Left cardiac atrium (tissue), 4 donors: ENCODE measurements at places on chromosomes 11 and 22. TPM values are rescaled to one million over a fixed set of nuclear protein-coding genes. Genes with fewer than 3 reads are reported as not detected.

Gene PKDREJ
- total RNA-seq, result 0.13 TPM

Gene CCDC73
- not detected for total RNA-seq

Gene CCDC87
- 0.39 TPM for total RNA-seq

Gene DENND6B
- 2.4 TPM for total RNA-seq

Gene FOLR2
- total RNA-seq, result 57.0 TPM

Gene NCF4
- 16.6 TPM for total RNA-seq

DNA sequence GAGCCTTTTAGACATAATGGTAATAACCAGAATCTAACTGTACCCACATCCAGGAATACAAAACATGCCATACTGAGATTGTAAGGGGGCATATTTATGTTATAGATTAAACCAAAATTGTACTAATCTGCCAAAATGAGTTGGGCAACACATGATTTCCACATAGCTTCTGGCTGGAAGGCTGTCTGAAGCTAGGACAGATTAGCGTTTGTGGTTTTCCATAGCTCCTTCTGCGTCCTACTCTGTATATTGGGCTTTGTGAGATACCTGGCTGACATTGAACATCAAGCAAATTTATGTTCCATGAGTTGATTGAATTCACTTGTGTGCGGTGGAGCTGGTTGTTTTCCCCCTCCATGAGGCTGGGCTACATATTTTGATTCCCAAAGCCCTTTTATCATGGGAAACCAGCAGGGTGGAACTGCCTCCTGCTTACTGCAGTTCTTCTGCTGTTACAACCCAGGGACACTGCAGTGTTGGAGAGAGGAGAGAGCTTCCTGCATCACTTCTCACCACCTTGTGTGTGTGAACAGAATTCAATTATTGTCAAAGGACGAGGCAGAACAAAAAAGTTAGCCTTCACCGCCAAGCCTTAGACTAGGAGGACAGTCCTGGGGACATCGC lies 114.9 kb downstream of the C11orf91 start:
- no peak for DNase-seq

- no peak for DNase-seq
Measured at GRCh38 chr22:20128902-20129746, 2.5 kb upstream of the ZDHHC8 start.

GRCh38 chr11:45678976-45679375 lies 13.6 kb upstream of the CHST1 start:
- no peak for DNase-seq

GRCh38 chr11:64173616-64174355 lies 7.9 kb upstream of the MACROD1 start:
- no peak for DNase-seq

GRCh38 chr11:62607714-62608113 lies 4.9 kb downstream of the EML3 start:
- no peak for DNase-seq

DNA sequence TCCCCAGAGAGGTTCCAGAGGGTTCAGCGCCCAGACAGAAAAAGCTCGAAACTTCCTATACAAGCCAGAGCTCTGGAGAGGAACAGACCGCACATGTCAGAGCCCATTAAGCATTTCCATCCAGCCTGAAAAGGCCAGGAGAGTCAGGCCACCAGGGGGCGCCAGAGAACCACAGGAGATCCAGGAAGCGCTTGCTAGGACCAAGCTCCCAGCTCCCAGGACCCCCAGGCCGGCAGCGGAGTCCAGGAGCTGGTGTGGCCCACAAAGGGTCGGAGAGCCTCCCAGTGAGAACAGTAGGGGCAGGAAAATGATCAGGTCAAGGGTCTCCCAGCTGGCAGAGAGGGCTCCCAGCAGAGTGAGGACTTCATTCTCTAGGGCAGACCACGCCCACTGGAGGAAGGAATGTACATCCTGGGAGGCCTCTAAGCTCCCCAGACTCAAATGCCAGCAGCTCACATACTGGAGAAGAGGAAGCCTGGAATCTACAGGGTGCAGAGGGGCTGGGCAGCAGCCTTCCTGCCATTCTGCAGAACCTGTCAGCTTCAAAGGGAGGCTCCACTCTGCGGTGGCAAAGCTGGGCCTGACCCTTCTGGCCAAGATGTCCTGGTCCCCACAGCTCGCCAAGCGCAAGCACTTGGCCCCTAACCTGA lies 2.1 kb upstream of the MEI1 start:
- DNase-seq, result peak; percentile 95

DNA sequence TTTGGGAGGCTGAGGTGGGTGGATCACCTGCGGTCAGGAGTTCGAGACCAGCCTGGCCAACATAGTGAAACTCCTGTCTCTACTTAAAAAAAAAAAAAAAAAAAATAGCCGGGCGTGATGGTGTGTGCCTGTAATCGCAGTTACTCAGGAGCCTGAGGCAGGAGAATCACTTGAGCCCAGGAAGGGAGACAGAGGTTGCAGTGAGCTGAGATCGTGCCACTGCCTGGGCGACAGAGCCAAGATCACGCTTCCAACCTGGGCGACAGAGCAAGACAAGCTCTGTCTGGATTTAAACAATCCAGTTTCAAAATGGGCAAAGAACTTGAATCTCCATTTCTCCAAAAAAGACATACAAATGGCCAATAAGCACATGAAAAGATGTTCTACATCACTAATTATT lies 12.5 kb downstream of the LMO2 start:
- DNase-seq, result no peak

DNA sequence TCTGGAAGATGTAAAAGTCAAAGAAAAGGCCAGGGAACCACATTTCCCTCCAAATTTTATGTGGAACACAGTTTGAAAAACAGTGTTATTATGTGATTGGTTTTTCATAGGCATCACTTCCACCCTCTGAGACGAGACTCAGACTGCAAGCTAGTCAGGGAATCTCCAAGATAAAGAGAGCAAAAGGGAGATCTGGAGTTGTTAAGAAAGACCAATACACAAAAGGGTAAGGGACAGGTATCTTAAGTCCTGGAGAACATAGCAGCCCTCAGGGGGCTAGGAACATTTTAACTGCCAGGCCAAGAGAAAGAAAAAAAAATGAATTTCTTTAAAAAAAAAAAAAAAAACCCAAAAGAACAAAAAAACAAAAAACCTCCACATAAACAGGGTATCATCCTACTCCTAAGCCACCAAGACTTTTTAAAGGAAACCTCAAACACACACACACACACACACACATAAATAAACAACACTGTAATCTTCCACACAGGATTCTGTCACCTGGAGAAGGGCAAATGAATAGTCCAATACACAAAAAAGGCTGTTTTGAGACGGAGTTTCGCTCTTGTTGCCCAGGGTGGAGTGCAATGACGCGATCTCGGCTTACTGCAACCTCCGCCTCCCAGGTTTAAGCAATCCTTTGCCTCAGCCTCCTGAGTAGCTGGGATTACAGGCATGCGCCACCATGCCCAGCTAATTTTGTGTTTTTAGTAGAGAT lies 44.5 kb downstream of the CELF1 start:
- no peak for DNase-seq

GRCh38 chr22:37060801-37061610 lies 9.5 kb downstream of the KCTD17 start:
- no peak for DNase-seq

DNA sequence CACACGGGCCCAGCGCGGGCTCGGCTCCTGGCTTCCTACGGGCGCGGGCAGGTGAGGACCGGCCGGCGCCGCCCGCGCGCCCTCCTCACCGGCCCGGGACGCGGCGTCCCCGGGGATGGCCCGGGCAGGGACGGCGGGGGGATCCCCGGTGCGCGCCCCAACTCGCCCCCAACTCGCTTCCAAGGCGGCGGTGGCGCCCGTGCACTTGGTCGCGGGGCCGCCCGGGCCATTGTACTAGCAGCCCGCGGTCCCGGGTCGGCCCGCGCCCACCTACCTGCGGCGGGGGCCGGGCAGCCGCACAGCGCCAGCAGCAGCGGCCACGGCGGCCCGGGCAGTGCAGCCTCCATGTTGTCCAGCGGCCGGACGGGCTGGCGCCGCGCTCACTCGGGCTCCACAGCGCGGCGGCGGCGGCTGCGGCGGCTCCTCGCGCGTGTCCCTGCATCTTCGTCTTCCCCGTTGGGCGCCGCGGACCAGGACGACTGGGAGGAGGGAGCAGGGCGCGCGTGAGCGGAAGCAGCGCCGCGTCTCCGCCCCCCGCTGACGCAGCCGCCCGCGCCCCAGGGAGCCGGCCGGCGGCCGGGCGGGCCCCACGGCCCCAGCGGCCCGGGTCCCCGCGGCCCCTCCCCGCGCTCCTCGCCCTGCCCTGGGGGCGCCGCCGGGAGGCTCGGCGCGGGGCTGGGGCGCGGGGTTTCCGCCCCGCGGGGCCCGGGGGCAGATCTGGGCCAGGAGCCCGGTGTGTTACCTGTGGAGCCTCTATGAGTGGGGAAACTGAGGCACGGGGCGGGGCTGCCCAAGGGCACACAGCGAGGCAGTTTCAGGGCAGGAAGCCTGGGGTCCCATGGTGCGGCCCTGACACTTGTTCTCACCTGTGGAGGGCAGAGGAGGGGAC lies 159.3 kb upstream of the GRK3 start:
- DNase-seq, result peak; percentile 86

DNA sequence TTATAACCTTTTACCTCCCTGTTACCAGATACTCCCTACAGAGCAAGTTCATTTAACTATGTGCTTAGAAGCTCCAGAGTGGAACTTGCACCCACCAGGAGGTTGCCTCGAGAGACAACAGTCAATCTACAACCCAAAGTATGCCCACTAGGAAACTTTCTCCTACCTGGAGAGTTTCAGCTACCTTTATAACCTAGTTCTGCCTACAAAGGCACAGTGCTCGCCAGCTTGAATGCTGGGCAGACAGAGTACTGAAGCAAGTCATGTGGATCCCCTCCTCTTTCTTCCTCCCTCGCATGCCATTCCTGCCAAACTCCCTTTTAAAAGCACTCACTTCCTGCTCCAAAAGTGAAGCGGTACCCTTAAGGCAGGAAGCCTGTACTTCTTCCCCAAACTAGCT lies 258.9 kb downstream of the SWAP70 start:
- no peak for DNase-seq

GRCh38 chr11:69899957-69900821 lies 81.0 kb upstream of the FGF3 start:
- DNase-seq, result peak; percentile 50
